NCI-H2227 treated with DMSO at 0.1 percent for 48 hours (cell line): ENCODE measurements at places on chromosomes 5 and 9.

DNA sequence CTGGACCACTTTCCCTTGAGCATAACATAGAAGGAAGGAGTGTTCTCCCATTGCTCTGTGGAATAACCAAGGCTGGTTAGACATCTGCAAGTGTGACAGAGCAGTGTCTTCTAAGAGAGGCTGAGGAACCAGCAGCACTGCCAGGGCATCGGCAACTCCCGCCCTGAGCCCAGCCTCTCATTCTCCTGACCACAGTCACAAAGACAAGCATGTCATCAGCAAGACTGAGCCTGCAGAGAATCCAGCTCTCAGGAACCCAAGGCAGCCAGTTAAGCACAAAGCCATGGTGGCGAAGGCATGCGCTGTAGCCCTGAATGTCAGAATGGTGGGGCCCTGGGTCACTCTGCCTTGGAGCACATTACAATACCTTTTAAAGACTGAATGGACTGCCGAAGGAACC lies 253.9 kb downstream of the AGTPBP1 start:
- no peak for DNase-seq

GRCh38 chr5:112692472-112692871 lies 45.2 kb upstream of the APC start:
- no peak for DNase-seq

DNA sequence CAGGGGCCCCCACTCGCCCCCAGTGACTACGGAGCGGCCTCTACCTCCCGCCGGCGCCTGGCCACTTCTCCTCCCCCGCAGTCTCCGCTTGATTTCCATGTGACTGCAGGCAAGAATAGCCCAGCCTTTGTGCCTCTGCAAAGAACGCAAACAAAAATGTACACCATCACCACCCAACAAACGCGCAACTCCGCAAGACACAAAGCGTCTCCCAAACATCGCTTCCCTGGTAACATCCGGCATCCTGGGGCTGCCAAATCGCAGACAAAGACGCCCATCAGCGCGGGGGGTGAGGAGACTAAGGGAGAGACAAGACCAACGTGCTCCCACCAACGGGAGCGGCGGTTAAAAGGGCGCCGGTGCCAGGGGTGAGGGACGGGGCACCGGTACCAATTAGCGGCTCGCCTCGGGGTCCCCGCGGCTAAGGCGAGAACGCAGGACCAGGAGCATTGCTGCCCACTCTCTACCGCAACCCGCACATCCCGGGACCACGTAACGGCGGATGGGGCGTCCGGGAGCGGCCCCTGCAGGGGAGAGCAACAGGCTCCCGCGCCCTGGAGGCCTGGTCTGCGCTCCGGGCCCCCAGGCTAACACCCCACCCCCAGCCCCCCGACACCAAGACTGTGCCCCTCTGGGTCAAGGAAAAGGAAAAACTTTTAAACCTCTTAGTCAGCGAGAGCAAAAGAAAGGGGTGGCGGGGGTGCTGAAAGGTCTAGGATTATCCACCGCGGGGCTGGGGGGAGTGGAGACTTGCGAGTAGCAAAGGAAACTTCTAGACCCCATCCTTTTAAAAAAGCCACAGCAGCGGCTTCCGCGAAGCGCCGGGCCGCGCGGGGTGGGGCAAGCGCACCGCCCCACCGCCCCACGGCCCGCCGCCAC lies 885 bp downstream of the MPDZ start:
- peak; percentile 50 for DNase-seq

GRCh38 chr5:107099506-107099905 lies 571.2 kb downstream of the EFNA5 start:
- no peak for DNase-seq

GRCh38 chr9:117545846-117546245 lies 131.0 kb upstream of the ASTN2 start:
- DNase-seq: no peak
